GM23248 (cell line): ENCODE measurements at places on chromosomes 4 and X. TPM values are rescaled to one million over a fixed set of nuclear protein-coding genes. Genes with fewer than 3 reads are reported as not detected.

DNA sequence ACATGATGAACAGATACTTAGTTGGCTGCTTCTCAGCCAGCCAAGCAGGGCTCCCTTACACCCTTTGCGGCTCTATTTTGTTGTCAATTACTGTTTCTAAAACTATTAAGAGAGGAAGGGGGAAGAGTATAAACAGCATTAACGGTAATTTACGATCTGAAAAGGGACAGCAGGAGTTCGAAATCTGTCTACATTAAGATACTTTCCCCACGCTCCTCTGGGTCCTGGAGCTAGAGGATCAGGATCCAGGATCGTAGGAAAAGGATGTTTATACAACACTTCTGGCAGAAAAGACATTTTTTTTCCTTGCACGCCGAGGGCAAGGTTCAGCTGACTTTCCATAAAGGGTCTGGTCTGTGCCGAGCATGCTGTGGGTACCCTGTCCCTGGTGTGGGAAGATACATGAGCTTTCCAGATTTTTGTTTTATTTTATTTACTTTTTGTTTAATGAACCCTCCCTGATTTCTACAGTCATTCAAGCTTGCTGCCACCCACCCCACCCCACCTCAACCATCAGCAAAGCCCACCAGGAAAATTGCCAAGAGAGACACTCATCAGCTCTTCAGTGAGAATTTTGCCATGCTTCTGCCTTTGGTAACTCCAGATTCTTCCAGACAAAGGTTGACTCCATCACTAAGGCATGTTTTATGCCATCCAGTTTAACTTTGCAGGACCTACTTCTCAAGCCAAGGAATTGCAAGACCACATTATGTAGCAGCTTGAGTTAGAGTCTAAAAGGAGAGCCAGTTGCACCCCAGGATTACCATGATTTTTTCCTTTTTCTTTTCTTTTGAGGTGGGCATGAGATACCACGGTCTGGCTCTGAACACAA lies 188.1 kb downstream of the QDPR start:
- peak; percentile 58 for DNase-seq

DNA sequence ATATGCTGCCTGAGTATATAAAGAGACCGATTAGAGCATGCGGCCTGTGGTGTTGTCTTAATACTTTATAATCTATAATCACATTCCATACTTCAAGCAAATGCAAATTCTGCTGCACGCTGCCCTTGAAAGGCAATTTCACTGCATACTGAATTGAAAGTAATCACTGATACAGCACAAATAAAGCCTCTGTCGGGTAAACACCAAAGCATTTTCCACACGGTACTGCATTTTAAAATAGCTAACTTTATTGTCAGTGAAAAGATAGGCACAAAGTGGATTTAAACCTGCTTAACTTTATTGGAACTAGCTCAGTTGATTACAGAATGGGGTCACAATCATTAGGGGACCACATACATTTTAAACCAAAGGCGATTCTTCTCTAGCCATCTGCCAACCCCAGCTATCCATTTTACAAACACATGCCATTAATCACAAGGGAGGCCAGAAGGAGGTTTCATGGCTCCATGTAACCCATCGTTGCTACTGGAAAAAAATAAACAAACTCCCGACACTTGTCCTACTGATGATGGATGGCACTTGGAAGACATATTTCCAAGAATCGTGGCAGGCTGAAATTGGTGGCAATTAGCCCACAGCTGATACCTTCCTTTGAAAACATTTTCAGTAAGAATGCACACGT lies 65.9 kb downstream of the AMOT start:
- no peak for DNase-seq

DNA sequence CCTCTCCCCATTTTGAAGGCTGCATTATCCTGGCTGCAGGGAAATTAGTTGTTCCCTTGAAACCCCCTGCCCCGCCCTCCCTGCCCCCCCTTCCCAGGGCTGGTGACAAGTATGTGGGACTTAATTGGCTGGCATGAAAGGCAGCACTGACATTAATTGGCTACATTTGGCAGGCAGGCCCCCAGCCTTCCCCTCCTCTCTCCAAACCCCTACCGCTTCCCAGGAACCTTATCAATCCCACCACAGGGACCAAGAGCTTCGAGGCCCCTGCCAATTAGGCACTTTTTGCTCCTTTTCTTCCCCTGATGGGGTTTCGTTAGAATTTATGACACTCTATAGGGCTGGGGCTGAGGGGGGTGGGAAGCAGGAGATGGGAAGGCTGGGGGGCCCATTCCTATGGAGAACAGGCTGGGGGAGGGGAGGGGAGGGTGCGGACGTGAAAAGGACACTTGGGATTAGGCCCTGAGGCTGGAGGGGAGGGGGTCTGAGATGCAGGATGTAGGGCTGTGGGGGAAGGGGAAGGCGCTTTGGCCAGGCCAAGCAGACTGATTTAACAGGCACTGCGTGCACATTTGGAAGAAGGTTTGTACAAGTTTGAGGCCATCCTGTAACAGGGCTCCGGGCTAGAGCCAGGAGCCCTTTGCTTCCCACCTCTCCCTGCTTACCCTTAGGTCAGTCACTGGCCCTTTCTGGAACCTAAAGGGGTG lies 52.2 kb downstream of the EFNB1 start:
- no peak for DNase-seq

- DNase-seq = no peak
These were observed 415.5 kb upstream of the FAT1 start for GRCh38 chr4:187139141-187139540.

GRCh38 chr4:95290702-95291101 lies 258.1 kb downstream of the UNC5C start:
- DNase-seq = no peak

Gene GAGE12E
- polyA plus RNA-seq = not detected in 2 replicates

Gene MAGIX
- 1.1 and 1.5 TPM in 2 replicates for polyA plus RNA-seq
